Fibroblast of lung (primary cell): ENCODE measurements at places on chromosomes 6 and 20. TPM values are rescaled to one million over a fixed set of nuclear protein-coding genes. Genes with fewer than 3 reads are reported as not detected.

DNA sequence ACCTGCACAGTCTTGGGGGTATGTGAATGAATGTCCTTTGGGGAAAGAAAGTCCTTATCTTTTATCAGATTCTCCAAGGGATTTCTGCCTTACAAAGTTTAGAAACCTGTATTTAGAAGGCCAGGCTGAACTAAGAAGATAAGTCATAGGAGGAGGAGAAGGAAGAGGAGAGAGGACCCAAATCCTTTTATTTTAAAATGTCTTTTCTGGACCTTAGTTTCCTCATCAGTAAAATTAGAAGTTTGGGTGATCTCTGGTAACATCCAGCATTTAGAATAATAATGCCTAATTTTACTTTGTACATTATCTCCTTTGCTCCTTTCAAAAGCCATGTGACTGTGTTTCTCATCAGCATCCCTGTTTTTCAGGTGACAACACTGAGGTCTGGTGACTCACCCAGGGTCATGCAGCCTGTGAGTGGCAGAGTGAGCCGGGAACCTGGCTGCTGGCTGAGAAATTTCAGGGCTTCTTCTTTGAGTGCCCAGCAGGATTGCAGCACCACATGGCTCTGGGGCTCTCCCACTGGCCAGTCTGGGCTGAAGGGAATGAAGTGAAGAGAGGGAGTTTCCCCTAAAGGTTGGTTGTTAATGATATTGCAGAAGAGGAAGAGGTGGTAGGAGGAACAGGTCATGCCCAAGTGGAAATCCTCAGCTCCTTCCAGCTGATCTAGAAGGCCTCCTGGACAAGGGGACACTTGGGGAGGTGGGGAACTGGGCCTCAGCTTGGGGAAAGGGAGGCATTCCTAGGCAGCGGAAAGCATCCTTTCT, 34.0 kb downstream of the VEGFA start:
- no peaks in the 10 kb centered on the region for H3K27me3 ChIP-seq
- no peak overlapping the region for H3K4me3 ChIP-seq
- H3K4me1 ChIP-seq: peaks cover 9% of the 10 kb centered on the region
- no peak overlapping the region for H3K27ac ChIP-seq

- peak overlapping the region; percentile 96 for H3K4me3 ChIP-seq
- DNase-seq: peak; percentile 36
- H3K4me1 ChIP-seq: peaks cover 4% of the 10 kb centered on the region
- no peaks in the 10 kb centered on the region for H3K27me3 ChIP-seq
Observed at GRCh38 chr20:34112600-34113101, 608 bp upstream of the EIF2S2 start.

ADGRF5 gene
- under 0.01 and 0.26 TPM in 2 replicates for total RNA-seq

PROKR2 gene
- not detected in 2 replicates for total RNA-seq

GRCh38 chr20:45073221-45073620, 27.7 kb downstream of the KCNS1 start:
- no peak for DNase-seq
- peaks cover 2% of the 10 kb centered on the region for H3K36me3 ChIP-seq
- peaks cover 3% of the 10 kb centered on the region for H3K4me1 ChIP-seq
- no peak overlapping the region for H3K4me3 ChIP-seq

DNA sequence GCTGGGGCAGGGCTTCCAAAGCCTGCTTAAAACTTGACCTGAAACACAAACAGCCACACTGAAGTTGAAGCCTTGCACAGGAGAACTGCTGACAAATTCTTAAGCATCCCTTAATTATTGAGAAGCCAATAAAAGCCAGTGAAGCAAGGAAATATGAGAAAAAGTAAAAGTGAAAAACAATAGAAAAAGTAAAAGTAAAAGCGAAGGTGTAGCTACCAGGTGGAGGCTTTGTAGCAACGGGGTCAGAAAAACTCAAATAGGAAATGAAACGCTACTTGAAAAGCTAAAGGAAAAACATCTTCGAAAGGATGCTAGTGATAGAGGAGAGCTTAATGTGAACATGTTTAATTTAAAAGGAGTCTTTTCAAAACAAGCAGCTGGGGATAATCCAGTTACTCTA, 97.4 kb downstream of the IRF4 start:
- no peak overlapping the region for H3K27ac ChIP-seq
- H3K27me3 ChIP-seq: no peaks in the 10 kb centered on the region
- H3K36me3 ChIP-seq: peaks cover 2% of the 10 kb centered on the region
- no peaks in the 10 kb centered on the region for H3K4me1 ChIP-seq

TRDN gene
- not detected in 2 replicates for total RNA-seq

PET117 gene
- total RNA-seq: 12.1 and 13.9 TPM in 2 replicates

DNA sequence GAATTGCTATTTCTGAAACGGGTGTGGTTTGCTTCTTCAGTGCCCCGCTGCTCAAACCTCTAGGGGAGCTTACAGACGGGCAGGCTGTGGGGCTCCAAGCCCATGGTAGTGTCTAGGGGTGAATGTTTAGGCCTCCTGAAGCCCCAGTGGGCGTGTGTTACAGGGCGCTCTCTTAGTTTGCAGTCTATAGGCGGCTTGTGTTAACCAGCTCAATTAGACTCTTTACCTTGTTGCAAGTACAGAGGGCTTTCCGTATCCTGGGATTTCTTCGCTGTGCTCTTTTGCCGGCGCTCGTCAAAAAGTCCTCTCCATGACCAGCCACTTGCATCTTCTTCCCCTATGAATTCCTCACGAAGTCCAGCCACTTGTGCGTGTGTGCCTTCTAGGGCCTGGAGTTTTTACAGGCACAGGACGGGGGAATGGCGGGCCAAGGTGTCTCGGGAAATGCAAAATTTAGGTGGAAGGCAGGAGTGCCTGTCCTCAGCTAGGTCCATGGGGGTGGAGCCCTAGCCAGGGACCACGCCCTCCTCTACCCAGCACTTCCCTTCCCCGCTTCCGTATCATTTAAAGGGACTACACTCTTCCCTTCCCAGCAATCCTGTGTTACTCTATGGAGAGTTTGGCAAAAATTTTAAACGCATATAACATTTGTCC, 94.5 kb downstream of the HTR1B start:
- H3K36me3 ChIP-seq: no peaks in the 10 kb centered on the region
- DNase-seq: no peak
- no peaks in the 10 kb centered on the region for H3K4me1 ChIP-seq
- no peaks in the 10 kb centered on the region for H3K27me3 ChIP-seq
- H3K27ac ChIP-seq: no peak overlapping the region

VSX1 gene
- total RNA-seq: not detected in 2 replicates

GSTA3 gene
- total RNA-seq: not detected in 2 replicates

- H3K4me3 ChIP-seq: no peak overlapping the region
- H3K27me3 ChIP-seq: no peaks in the 10 kb centered on the region
- no peak overlapping the region for H3K27ac ChIP-seq
- H3K36me3 ChIP-seq: no peaks in the 10 kb centered on the region
- no peaks in the 10 kb centered on the region for H3K4me1 ChIP-seq
Observed at GRCh38 chr6:106872049-106872448, 102.5 kb downstream of the CD24 start.

DNA sequence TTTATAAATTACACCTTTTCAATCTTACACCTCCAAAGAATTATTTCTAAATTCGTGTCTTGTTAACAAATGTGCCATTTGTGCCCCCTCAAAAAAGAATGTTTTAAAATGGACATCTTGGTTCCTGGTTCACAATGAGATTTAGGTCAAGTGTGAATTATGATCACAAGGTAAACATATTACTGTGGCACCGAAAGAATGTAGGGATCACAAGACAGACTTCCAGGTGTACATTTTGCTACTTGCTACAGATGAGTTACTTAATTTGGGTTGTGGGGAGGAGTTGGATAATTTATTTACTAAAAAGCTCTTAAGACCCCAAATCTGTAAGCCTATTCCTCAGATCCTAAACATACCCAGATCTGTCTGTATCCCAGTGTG, 25.0 kb upstream of the ADTRP start:
- no peaks in the 10 kb centered on the region for H3K4me1 ChIP-seq
- no peaks in the 10 kb centered on the region for H3K36me3 ChIP-seq
- H3K27ac ChIP-seq: no peak overlapping the region
- H3K4me3 ChIP-seq: no peak overlapping the region
- H3K27me3 ChIP-seq: no peaks in the 10 kb centered on the region

GRCh38 chr6:135226537-135226936, 45.4 kb downstream of the MYB start:
- no peak for DNase-seq
- H3K36me3 ChIP-seq: no peaks in the 10 kb centered on the region
- H3K27ac ChIP-seq: no peak overlapping the region
- H3K27me3 ChIP-seq: no peaks in the 10 kb centered on the region

MRPS26 gene
- 37.0 and 42.6 TPM in 2 replicates for total RNA-seq

DNA sequence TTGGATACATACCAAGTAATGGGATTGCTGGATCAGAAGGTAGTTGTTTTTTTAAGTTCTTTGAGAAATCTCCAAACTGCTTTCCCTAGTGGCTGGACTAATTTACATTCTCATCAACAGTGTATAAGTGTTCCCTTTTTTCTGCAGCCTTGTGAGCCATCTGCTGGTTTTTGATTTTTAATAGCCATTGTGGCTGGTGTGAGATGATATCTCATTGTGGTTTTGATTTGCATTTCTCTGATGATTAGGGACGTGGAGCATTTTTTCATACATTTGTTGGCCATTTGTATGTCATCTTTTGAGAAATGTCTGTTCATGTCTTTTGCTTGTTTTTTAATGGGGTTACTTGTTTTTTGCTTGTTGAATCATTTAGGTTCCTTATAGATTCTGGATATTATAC, 34.8 kb downstream of the TOP1 start:
- H3K4me1 ChIP-seq: peaks cover 4% of the 10 kb centered on the region
- no peak overlapping the region for H3K4me3 ChIP-seq
- peaks cover 10% of the 10 kb centered on the region for H3K36me3 ChIP-seq

- no peaks in the 10 kb centered on the region for H3K36me3 ChIP-seq
- peaks cover 28% of the 10 kb centered on the region for H3K4me1 ChIP-seq
- H3K4me3 ChIP-seq: no peak overlapping the region
- H3K27ac ChIP-seq: no peak overlapping the region
- H3K27me3 ChIP-seq: no peaks in the 10 kb centered on the region
- no peak for DNase-seq
Observed at GRCh38 chr6:111803371-111803770, 69.9 kb downstream of the FYN start.

NKX2-2 gene
- total RNA-seq: not detected in 2 replicates

DNA sequence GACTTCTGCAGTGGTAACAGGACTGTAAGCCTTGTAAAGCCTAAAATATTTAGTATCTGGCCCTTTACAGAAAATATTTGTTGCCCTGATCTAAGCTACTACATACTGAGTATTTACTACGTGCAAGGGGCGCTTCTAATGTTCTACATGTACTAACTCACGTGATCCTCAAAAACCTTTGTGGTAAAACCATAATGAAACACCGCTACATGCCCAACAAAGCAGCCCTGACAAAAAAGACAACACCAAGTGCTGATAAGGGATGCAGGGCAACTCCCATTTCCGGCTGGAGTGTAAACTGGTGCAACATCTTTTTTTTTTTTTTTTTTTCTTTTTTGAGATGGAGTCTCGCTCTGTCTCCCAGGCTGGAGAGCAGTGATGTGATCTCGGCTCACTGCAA, 85.0 kb downstream of the SULF2 start:
- no peak overlapping the region for H3K4me3 ChIP-seq
- H3K4me1 ChIP-seq: no peaks in the 10 kb centered on the region
- no peak overlapping the region for H3K27ac ChIP-seq
- no peak for DNase-seq

GRCh38 chr6:155481215-155481614, 25.6 kb upstream of the NOX3 start:
- H3K36me3 ChIP-seq: no peaks in the 10 kb centered on the region
- H3K27me3 ChIP-seq: no peaks in the 10 kb centered on the region
- peaks cover 8% of the 10 kb centered on the region for H3K4me1 ChIP-seq

GCNT2 gene
- total RNA-seq: 0.77 and 2.1 TPM in 2 replicates

GRCh38 chr6:149405823-149406765, 6.0 kb downstream of the SUMO4 start:
- H3K27me3 ChIP-seq: no peaks in the 10 kb centered on the region
- no peaks in the 10 kb centered on the region for H3K4me1 ChIP-seq
- H3K4me3 ChIP-seq: no peak overlapping the region
- peaks cover 6% of the 10 kb centered on the region for H3K36me3 ChIP-seq
- no peak for DNase-seq
- no peak overlapping the region for H3K27ac ChIP-seq

- DNase-seq: no peak
- no peaks in the 10 kb centered on the region for H3K36me3 ChIP-seq
- no peaks in the 10 kb centered on the region for H3K4me1 ChIP-seq
- no peak overlapping the region for H3K27ac ChIP-seq
- H3K27me3 ChIP-seq: no peaks in the 10 kb centered on the region
Observed at GRCh38 chr6:123788319-123788718, 15.3 kb upstream of the NKAIN2 start.

DNA sequence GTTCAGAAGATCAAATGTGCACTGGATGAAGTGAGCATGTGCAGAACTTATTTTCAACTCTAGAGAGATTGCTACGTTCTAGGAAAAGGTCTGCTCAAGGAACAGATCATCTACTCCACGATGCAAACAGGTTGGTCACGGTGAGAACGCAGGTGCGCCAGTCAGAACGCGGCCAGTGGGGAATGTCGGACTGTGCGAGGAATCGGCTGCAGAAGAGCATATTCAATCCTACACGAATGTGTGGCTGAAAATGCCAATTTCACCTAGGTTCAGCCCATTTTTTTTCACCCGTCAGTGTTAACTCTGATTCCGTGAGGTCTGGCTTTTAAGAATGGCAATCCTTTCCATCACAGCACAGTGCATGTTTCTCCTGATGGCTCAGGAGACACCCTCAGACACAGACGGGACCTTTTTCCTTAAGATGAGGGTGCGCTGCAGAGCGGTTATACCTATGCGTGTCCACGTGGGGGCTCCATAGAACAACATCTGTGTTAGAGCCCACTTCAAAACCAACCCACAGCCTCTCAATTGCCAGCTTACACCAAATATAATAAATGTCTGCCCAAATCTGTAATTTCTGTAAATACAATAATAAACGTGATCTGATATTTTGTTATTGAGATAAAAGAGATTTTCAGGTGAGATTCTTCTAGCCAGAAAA, 250.4 kb downstream of the FOXA2 start:
- H3K27me3 ChIP-seq: no peaks in the 10 kb centered on the region
- no peaks in the 10 kb centered on the region for H3K4me1 ChIP-seq
- H3K27ac ChIP-seq: no peak overlapping the region
- peak; percentile 39 for DNase-seq
- H3K4me3 ChIP-seq: no peak overlapping the region
- H3K36me3 ChIP-seq: no peaks in the 10 kb centered on the region

DNA sequence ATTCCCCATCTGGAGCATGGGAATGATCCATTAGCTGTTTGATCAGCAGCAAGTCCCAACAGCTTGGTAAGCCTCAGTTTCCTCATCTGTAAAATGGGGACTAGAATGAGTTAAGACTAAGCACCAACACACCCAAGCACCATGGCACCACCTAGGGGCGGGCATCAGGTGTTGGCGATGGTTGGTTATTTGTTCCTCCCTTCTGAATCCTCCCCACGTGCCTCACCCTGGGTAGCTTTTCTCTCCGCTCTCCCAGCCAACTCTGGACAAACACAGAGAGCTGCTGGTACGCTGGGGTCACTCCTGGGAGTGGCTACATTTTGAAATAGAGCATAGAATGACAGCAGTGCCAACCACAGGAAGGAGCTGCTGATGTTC, 13.3 kb upstream of the ITPR3 start:
- no peak overlapping the region for H3K27ac ChIP-seq
- no peak for DNase-seq
- H3K36me3 ChIP-seq: no peaks in the 10 kb centered on the region
- no peaks in the 10 kb centered on the region for H3K27me3 ChIP-seq
- no peak overlapping the region for H3K4me3 ChIP-seq
- H3K4me1 ChIP-seq: peaks cover 13% of the 10 kb centered on the region

MYL9 gene
- 9.2 and 25.4 TPM in 2 replicates for total RNA-seq
